ENCODE measurements at places on chromosomes 6 and 20.

DNA sequence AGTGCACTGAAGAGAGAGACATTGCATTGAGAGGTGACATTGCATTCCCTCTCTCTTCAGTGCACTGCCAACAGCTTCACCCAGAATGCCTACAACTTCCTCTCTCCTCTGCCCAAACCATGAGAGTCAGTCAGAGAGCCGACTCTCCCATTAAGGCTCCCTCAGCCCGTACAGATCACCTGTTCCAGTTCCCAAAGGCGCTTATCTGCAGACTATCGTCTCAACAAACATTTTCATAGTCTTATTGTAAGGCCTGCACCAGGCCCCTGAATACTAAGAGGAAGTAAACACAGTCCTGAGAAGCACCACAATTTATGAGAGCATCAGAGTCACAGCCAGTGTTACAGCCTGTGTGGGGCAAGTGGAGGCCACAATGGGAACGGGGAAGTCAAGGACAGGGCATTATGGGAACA, 53.7 kb downstream of the GFOD1 start:
- no peak for DNase-seq

- no peak for DNase-seq
Observed at GRCh38 chr20:50491168-50491567, 19.0 kb upstream of the PTPN1 start.

DNA sequence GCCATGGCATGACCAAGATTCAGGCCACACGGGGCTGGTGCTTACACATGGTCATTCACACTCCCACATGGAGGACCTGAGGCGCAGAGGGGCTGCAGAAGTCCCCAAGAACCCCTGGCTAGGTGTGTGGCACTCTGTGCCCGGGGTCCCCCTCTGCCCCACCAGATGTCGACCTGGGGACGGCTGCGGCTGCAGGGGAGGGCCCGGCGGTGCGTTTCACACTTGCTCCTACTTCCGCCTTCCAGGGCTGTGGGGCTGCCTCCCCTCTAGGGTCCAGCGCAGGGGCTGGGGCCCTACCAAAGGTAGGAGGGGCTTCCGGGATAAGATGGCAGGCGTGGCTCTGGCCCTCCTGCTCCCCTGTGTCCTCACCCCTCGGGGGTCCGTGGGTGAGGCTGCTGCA, 81.1 kb upstream of the SLCO4A1 start:
- DNase-seq = no peak

DNA sequence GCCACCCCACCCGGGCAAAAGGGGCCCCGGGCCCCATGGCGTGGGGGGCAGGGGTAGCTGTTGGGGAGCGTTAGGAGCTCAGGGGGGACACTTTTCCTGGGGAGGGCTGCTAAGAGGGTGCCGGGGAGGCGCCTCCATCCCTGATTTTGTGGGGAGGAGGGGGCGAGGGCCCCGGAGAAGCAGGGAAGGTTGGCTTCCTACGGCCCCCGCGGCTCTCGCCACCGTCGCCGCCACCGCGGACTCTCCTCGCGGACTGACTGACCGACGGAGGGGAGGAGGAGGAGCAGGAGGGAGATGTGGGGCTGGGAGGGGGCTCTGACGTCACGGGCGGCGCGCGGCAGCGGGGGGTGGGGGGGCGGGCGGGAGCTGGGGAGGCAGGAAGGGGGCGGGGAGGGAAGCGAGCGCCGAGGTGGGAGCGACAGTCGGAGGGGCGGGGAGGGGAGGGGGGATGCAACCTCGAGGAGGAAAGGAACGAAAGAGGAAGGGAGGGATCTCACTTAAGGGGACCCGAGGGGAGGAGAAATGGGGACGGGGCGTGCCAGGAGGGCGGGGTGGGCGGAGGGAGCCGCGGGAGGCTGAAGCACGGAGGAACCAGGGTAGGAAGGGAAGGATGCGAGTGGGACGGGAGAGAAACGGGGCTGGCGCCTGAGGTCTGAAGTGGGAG, 5.1 kb downstream of the GABBR1 start:
- peak; percentile 75 for DNase-seq

DNA sequence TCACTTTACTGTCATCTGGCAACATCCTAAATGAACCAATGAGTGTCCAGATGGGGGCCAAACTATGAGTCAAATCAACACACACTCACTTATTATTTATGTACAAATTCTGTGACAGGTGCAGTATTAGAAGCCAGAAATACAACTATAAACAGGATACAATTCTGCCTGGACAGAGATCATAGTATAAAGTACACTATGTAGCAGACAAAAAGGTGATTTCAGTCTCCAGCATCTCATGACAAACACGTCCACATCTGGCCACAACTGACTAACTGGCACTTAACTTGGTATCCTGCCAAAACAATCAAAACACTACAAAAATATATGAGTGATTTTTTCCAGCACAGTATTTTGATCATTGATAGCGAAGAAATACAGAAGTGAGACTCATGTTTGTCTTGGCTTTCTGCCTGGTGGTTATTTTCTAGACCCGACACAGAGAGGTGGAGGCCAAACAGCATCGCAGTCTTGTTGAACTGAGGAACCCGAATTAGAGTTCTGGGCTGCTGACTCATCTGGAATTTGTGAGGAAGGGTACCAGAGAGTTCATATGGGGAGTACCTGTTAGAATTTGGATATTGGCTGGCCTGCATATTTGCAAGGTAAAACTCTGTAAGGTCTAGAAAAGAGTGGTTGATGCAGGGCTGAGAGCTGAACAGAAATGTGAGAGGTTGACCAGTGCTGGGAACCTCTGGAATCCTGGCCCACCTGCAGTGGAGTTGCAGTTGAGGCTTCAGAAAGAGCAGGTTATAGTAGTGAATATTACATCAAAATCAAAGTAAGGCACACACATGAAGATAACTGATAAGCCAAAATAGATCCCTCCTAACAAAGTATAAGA, 475.2 kb downstream of the PTPRT start:
- no peak for DNase-seq

DNA sequence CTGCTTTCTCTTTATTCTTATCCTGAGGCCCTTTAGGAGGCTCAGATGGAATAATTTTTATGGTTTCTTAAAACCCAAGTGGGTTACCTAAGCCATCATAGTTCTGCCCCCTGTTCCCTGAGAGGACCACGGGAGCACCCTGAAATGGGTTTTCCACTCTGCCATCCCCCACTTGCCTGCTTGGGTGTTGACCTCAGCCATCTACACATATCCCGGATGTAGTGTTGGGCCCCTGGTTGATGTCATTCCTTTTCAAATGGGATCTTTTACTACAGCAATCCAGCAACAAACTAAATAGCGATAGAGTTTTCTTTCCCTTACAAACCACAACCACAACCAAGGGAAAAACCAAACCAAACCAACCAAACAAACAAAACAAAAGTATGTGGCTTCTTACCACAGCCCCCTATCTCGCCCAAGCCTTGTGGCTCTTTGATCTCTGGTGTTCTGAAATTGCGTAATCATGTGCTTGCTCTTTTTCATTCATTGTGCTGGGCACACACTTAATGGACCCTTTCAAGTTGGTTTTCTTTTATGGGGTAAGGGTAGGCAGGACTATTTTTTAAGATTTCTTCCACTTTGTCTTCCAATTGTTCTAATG, 154.9 kb downstream of the ESR1 start:
- no peak for DNase-seq

- peak; percentile 30 for DNase-seq
Observed at GRCh38 chr20:24969186-24970029, 20.3 kb downstream of the CST7 start.

- DNase-seq = no peak
Observed at GRCh38 chr6:90062051-90062450, 167.8 kb downstream of the GJA10 start.

- no peak for DNase-seq
Observed at GRCh38 chr20:24686156-24686555, 216.7 kb downstream of the SYNDIG1 start.

DNA sequence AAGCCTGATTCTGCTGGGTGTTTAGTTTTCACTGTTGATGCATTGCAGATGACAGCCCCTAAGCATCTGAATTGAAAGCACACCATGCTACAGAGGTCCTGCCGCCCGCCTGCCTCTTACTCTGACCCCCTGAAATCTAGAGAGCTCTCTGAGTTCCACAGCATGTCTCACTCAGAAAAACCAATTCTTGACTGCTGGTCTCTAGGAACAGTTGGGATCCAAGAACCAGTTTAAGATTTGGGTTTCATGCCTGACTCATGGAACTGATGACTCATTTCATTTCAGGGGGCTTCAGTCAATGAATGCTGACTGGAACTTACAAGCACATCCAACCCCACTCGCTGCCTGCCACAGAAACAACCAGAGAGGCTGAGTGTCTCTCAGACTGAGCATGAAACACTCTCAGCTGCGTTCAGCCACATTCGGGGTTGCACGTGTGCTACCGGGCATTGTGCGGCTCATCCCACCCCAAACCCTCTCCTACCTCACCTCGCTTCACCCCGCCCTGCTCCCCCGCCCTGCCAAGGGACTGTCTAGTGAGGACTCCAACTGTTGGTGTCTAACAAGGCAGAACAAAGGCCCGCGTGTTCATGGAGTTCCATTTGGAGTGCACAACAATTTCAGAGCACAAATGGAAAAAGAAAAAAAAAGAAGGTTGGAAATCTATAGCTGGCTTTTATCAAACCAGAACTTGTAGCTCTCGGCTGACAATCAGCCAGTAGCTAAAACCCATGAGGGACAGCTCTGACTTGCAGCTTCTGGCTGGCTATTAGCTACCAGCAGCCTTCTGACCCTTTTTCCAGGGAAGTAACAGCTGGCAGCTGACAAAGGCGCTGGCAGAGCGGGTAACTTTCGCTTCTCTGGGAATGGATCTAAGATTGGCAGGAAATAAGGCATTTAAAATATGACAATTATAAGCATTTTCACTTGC, 20.0 kb upstream of the TRAF3IP2 start:
- DNase-seq = no peak

DNA sequence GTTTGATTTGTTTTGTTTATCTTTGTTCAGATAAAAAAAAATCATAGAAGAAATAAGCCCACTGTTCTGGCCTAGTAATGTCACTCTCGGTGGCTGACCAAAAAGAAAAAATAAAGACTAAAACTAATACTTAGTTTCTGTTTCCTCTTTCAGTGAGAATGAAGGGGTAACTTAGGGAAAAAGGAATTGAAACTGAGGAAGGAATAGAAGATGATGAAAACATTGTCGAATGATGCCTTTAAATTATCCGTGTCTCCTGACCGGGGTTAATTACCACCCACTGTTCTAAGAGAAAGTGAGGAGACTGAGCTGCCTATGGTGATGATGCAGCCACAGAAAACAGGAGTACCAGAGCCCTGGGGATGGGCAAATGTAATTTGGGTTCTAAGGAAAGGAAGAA, 73.1 kb downstream of the PTCHD4 start:
- no peak for DNase-seq

GRCh38 chr20:1274485-1275311, 8.6 kb downstream of the SNPH start:
- peak; percentile 26 for DNase-seq

Measured in ureter (tissue), 1 donor.